ENCODE measurements at places on chromosomes 5 and 9.

GRCh38 chr9:77915744-77916143 lies 115.9 kb downstream of the GNAQ start:
- DNase-seq: no peak

DNA sequence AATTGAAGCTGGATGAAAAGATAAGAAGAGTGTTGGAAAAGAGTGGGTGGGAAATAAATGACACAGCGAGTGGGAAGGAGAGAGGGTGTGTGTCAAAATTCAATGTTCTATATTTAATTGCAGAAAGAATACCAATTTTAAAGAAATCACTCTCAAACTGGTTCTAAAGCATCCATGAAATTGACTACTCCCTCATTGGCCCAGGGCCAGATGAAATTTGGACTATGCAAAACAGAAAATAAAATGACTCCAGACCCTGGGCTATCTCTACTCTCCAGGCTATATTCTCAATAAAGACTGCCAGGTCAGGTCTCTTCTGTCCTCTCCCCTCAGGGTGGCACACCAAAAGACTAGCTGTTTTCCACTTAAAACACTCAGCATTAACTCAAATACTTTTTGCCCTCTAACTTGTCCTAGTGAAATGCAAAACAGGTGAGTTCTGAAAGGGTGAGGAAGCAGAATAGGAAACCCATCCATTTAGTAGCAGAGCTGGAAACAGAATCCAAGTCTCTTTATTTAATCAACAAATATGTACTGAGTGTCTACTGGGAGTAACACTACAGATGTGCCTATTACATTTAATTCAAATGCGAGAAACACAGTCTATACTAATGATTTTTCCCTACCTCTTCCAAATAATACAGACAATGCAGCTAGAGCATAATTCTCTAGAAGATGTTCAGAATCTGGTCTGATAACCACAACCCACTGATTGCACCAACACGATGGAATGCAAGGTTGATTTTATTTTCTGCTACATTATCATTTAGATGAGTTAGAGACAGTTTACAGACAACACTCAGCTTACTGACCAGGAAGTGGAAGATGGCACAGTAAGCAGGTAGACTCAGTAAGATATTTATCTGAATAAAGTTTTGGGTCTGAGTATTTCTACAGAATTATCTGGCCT lies 42.1 kb downstream of the EFCAB9 start:
- DNase-seq: no peak

DNA sequence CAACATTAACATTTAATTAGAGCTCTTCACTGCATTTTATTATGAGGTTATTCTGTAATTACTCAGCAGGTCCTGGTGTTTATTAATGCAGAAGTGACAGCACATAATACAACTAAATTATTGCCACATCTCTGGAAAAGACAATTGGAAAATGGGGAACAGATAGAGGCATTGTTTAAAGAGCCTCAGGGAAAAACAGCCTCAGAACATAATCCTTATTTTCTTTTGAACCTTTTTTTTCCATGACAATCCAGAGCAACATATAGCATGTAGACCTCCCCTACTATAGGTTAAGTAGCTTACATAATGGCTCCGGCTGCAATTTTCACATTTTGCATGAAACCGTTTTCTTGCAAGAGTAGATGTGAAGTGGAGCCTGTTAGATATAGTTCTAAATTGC lies 87.2 kb downstream of the RMI1 start:
- no peak for DNase-seq

- peak; percentile 30 for DNase-seq
Observed at GRCh38 chr9:97398999-97399758, 12.7 kb upstream of the TDRD7 start.

Data from AG04450 (cell line).